HepG2 (cell line): ENCODE measurements at places on chromosomes 2 and 18.

- no peak for DNase-seq
Observed at GRCh38 chr2:20940856-20941255, 103.0 kb downstream of the APOB start.

DNA sequence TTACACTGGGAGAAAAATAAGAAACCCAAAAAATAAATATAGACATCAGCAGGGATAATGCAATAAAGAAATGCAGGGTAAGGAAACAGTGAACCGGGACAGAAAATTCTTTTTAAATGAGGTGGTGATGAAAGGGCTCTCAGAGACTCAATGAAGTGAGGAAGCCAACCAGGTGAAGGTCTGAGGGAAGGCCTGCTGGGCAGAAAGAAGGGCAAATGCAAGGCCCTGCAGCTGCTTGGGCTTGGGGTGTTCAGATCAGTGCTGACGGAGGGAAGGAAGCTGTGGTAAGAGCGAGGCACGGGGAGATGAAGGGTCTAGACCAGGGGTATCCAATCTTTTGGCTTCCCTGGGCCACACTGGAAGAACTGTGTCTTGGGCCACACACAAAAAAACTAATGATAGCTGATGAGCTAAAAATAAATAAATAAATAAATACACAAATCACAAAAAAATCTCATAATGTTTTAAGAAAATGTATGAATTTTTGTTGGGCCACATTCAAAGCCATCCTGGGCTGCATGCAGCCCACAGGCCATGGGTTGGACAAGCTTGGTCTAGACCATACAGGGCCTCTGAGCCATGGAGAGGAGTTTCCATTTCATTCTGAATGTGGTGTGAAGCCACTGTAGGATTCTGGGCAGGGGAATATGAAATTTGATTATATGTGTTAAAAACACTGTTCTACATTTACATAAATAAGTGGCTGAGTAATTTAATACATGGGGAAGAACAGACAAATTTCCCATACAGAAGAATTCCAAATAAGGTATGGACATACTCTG is 96.3 kb upstream of the DNMT3A start:
- no peak for DNase-seq

- no peak for DNase-seq
Observed at GRCh38 chr2:5057891-5058351, 634.3 kb upstream of the SOX11 start.

DNA sequence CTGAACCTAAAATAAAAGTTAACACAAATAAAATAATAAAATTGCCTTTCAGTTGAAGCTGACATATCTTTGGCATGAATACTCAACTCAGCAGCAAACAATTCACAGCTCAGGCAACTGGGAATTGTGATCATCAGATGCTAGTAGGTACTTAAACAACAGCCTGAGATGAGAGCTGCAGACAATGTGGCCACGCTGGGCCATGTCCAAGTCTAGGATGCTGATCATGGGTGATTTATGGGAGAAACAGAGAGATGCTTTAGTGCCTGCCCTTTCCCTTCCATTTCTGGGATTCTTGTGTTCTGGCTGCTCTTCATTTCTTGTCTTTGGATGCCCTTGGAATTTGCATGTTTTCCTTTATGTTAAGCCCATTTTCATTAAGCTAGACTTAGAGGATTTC is 212.4 kb upstream of the CWC22 start:
- DNase-seq: no peak

DNA sequence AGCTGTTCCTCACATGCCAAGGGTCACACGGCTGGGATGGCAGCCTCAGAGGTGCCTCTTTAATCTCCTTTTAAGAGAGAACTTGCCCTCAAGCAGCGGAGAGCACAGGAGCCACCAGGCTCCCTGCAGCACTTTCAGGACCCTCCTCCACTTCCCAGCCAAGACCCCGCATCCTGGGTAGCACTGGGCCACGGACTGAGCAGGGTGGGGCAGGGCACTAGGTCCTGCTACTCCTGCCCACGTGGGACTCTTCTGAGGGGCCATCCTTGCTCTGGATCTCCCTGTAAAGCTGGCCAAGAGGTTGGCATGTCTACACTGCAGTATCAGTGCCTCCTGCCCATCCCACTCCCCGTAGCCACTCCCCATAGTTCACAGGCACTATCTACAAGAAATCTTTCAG is 175.3 kb upstream of the GLI2 start:
- DNase-seq: no peak

GRCh38 chr2:106205488-106205887 is 11.4 kb upstream of the UXS1 start:
- no peak for DNase-seq

GRCh38 chr2:70041663-70042062 is 45.6 kb upstream of the PCBP1 start:
- no peak for DNase-seq

DNA sequence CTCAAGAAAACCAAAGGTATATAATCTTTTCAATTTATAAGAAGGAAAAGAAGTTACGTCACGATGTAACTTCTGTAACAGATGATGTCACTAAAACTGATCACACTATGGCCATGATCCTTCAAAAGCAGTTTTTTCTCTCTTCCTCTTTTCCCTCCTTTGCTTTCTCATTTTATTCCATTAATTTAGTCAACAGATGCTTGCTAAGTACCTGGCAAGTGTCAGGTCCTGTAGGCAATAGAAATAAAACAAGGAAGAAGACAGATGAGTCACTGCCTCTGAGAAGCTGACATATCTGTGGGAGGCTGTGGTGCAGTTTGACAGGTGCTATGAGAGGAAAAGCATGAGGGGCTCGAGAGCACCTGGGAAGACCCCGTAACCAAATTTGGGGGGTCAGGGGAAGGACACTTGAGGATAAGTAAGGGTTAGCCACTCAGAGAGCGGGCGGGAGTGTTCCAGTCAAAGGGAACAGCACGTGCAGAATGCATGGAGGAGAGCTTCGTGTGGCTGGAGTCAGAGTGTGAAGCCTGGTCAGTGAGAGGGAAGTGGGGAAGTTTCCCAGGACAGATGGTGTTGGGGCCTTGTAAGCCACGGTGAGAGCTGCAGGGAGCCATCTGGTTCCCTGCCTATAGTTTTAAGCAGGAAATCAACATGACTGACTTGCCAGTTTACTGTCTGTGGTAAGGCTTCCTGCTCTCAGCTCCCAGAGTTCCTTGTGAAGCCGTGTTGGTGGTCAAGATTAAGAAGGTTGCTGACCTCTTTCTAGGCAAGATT is 198.8 kb upstream of the FOSL2 start:
- DNase-seq: no peak

GRCh38 chr2:137547842-137548241 is 416.4 kb upstream of the HNMT start:
- no peak for DNase-seq

DNA sequence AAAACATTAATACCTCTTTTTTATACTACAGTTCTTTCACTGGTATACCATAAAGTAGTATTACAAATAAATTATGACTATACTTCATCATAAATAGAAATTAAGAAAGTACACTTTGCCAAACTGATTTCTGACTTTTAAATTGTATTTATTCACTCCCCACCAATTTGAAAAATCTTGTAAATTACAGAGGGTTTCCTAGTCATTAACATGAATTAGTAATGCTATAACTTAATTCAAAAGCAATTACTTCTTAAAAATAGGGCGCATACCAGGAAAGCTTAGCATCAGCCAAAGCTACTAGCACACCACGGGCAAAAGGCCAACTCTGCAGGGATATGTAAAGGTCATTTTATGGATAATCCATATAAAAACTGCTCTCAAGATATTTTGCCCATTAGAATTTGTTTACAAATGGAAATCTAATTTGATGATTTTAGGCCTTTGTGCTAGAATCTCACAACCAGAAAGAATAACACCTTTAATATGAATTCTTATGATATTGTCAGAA is 142.3 kb downstream of the PIGN start:
- DNase-seq: no peak

DNA sequence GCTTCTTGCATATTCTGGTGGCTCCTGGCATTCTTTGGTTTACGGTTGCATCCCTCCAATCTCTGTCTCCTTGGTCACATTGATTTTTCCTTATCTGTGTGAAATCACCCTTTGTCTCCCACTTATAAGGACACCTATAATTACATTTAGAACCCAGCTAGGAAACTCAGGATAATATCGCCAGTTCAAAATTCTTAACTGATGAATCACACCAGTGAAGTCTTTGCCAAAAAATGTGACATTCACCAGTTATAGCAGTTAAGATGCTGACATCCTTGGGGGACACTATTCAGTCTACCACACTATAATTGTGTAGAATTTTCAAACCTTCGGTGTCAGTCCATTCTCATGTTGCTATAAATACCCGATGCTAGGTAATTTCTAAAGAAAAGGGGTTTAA is 320.2 kb downstream of the TMX3 start:
- DNase-seq: no peak
